ENCODE measurements at places on chromosomes 11 and 22. TPM values are rescaled to one million over a fixed set of nuclear protein-coding genes. Genes with fewer than 3 reads are reported as not detected.

GRCh38 chr11:66717925-66718319, 11.1 kb downstream of the SPTBN2 start:
- DNase-seq = no peak
- no peaks in the 10 kb centered on the region for H3K27me3 ChIP-seq
- H3K27ac ChIP-seq = no peak overlapping the region
- H3K36me3 ChIP-seq = no peaks in the 10 kb centered on the region

DNA sequence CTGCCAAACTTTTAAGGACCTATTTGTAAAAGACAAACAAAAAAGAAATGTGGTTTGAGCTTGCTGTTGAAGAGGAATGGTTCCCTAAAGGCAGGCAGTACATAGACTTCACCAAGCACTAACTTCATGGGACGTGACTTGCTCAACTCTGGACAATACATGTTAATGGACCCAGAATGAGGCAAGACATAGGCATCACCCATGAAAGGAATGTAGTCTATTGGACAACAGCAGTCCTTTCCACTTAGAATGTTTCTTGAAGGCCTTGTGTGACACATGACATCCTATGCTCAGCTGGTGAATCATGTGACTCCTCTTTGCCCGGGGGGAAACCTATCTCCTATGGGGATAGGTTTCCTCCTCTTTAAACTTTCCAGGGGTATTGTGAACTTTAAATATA, 246.4 kb upstream of the BLID start:
- no peaks in the 10 kb centered on the region for H3K4me1 ChIP-seq
- DNase-seq = no peak
- no peak overlapping the region for H3K4me3 ChIP-seq
- no peaks in the 10 kb centered on the region for H3K27me3 ChIP-seq
- H3K36me3 ChIP-seq = no peaks in the 10 kb centered on the region
- no peak overlapping the region for H3K27ac ChIP-seq

Gene CASP1
- 460 TPM for polyA plus RNA-seq

Gene PKDREJ
- not detected for polyA plus RNA-seq

- H3K36me3 ChIP-seq = no peaks in the 10 kb centered on the region
- H3K4me3 ChIP-seq = no peak overlapping the region
- H3K4me1 ChIP-seq = peaks cover 36% of the 10 kb centered on the region
- H3K27ac ChIP-seq = no peak overlapping the region
Observed at GRCh38 chr11:16603245-16603644, 135.2 kb upstream of the C11orf58 start.

Gene ESAM
- polyA plus RNA-seq = 0.49 TPM

- no peak for DNase-seq
- no peaks in the 10 kb centered on the region for H3K36me3 ChIP-seq
- H3K27me3 ChIP-seq = no peaks in the 10 kb centered on the region
Observed at GRCh38 chr11:45024316-45024715, 73.6 kb upstream of the TP53I11 start.

DNA sequence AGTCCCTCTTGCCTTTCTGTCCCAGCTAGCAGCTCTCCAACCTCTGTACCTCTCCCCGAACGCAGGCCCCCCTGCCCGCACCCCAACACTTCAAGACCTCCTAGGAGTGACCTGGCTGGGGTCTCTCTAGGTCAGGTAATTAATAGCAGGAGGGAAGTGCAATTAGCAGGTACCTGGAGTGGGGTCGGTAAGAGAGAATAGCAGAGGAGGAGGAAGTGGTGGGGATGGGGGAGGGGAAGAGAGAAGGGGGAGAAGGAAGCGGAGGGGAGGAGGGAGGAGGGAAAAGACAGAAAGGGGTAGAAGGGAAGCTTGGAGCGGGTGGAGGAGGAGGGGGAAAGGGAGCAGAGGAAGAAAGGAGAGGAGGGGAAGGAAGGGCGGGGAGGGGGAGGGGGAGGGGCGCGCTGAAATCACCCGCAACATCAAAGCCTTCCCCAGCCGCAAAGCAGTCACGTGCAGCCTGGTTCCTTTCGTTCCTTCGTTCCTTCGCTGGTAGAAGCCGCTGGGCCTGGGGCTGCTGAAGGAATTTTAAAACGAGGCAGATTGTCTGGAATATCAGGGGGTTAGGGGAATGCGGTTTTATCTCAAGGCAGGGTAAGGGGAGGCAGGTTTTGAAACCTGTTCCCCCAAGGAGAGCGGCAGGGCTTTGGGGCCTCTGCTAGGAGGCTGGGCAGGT, 29.3 kb upstream of the TCF20 start:
- peak overlapping the region; percentile 71 for H3K27ac ChIP-seq
- H3K4me1 ChIP-seq = peaks cover 42% of the 10 kb centered on the region
- DNase-seq = peak; percentile 66
- no peaks in the 10 kb centered on the region for H3K36me3 ChIP-seq

DNA sequence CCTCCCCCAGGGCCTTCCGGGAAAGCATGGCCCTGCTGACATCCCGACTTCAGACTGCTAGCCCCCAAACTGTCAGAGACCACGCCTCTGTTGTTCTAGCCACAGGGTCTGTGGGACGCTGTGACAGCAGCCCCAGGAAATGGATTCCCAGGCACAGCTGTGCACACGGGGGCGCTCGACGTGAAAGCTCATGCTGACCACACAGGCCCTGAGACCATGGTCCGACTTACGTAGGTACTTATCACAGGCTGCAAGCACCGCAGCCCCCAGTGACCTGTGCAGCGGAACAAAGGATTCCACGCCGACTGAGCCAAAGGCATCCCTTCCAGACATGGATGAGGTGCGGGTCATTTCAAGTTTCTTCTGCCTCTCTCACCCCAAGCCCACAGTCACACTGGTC, 150.6 kb downstream of the CTTN start:
- no peaks in the 10 kb centered on the region for H3K4me1 ChIP-seq

DNA sequence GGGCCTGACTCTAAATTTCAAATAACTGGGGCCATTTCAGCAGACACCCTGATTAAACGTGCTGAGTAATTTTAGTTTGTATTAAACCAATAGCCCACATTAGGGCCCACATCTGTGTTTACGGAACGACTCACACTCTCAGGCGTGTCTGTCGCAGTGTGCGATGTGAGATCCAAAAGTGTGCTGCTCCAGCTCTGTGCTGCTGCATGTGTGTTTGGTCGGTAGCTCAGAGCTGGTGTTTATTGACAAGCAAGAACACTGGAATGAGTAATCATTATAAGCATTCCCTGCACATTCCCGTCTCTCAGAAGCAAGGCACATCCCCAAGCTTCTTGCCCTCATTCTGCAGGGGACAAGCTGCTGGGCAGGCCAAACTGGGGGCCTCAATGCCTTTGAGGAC, 7.8 kb downstream of the OPCML start:
- H3K4me1 ChIP-seq = no peaks in the 10 kb centered on the region
- no peaks in the 10 kb centered on the region for H3K36me3 ChIP-seq
- no peak overlapping the region for H3K27ac ChIP-seq
- H3K27me3 ChIP-seq = no peaks in the 10 kb centered on the region
- DNase-seq = no peak

Gene NFAM1
- 36.0 TPM for polyA plus RNA-seq

Gene MUC5AC
- not detected for polyA plus RNA-seq

Gene DBX1
- not detected for polyA plus RNA-seq

DNA sequence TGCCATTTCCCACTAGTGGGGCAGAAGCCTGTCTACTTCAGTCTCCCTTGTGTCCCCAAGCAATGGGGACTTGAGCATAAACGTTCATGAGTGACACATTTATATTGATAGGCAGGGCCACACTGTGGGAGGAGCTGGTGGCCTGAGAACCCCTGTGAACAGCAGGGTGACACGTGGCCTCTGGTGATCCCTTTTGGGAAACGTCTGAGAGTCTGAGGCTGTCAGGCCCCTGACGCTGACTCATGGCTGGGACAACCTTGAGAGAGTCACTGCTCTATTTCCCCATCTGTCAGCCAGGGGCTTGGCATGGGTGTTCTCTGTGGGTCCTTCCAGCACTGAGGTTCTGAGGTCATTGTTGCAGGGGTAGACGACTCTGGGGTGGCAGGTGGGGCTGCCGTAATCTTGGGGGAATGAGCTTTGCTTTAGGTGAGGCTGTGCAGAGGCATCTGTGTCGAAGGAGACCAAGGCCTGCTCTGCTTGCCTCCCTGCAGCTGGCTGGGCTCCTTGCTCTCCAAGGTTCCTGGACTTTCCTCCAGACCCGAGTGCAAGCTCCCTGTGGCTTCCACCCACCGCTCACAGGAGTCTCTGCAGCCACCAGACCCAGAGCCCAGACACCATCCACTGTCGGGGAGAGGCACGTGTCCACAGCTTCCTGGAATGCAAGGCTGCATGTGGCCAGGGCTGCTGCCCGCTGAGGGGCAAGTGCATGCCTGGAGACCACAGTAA, 54.7 kb downstream of the SMIM38 start:
- H3K27ac ChIP-seq = no peak overlapping the region
- no peaks in the 10 kb centered on the region for H3K27me3 ChIP-seq
- no peaks in the 10 kb centered on the region for H3K4me1 ChIP-seq
- DNase-seq = peak; percentile 43

GRCh38 chr11:70246196-70246595, 24.3 kb upstream of the PPFIA1 start:
- no peaks in the 10 kb centered on the region for H3K36me3 ChIP-seq
- no peak overlapping the region for H3K4me3 ChIP-seq
- H3K27me3 ChIP-seq = no peaks in the 10 kb centered on the region
- H3K27ac ChIP-seq = no peak overlapping the region
- no peak for DNase-seq

- H3K27ac ChIP-seq = no peak overlapping the region
- no peaks in the 10 kb centered on the region for H3K36me3 ChIP-seq
- H3K4me3 ChIP-seq = no peak overlapping the region
- DNase-seq = no peak
- peaks cover 3% of the 10 kb centered on the region for H3K4me1 ChIP-seq
- H3K27me3 ChIP-seq = no peaks in the 10 kb centered on the region
Observed at GRCh38 chr22:43846966-43847365, 15.3 kb downstream of the SULT4A1 start.

Measured in CD14-positive monocyte (primary cell).